Activated CD4-positive, alpha-beta memory T cell treated with anti-CD3 and anti-CD28 coated beads, Interleukin-2, amount 10 ng/mL, durations not matched to agents 7 days and 5 days (primary cell): ENCODE measurements at places on chromosomes 2 and 18. TPM values are rescaled to one million over a fixed set of nuclear protein-coding genes. Genes with fewer than 3 reads are reported as not detected.

DNA sequence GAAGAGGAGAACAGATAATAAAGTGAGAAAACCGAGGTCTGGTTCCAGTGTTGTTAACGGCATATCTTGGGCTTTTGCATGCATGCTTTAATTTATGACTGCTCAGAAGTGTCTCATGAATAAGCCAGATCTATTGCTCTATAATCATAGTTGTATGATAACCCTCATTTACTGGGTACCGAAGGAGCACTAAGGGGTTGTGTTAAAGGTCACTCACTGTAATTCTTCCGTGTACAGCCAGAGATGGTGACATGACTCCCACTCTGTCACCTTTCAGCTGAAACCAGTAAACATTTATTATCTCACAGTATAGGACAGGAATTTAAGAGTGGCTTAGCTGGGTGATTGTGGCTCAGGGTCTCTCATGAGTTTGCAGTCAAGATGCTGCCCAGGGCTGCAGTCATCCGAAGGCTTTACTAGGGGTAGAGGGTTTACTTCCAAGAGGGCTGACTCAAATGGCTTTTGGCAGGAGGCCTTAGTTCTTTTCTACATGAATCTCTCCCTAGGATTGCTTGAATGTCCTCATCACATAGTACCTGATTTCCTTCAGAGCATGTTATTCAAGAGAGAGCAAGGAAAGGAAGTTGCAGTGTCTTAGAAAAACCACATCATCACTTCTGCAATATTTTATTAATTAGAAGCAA lies 107.0 kb downstream of the NAB1 start:
- H3K27ac ChIP-seq: no peak overlapping the region
- no peaks in the 10 kb centered on the region for H3K27me3 ChIP-seq
- H3K4me1 ChIP-seq: peaks cover 13% of the 10 kb centered on the region
- no peaks in the 10 kb centered on the region for H3K36me3 ChIP-seq
- no peak overlapping the region for H3K4me3 ChIP-seq
- DNase-seq: no peak

GRCh38 chr2:186017278-186017677 lies 278.7 kb downstream of the FSIP2 start:
- no peaks in the 10 kb centered on the region for H3K27me3 ChIP-seq
- no peak overlapping the region for H3K27ac ChIP-seq
- no peaks in the 10 kb centered on the region for H3K36me3 ChIP-seq
- DNase-seq: no peak
- H3K4me1 ChIP-seq: no peaks in the 10 kb centered on the region
- H3K4me3 ChIP-seq: no peak overlapping the region

DNA sequence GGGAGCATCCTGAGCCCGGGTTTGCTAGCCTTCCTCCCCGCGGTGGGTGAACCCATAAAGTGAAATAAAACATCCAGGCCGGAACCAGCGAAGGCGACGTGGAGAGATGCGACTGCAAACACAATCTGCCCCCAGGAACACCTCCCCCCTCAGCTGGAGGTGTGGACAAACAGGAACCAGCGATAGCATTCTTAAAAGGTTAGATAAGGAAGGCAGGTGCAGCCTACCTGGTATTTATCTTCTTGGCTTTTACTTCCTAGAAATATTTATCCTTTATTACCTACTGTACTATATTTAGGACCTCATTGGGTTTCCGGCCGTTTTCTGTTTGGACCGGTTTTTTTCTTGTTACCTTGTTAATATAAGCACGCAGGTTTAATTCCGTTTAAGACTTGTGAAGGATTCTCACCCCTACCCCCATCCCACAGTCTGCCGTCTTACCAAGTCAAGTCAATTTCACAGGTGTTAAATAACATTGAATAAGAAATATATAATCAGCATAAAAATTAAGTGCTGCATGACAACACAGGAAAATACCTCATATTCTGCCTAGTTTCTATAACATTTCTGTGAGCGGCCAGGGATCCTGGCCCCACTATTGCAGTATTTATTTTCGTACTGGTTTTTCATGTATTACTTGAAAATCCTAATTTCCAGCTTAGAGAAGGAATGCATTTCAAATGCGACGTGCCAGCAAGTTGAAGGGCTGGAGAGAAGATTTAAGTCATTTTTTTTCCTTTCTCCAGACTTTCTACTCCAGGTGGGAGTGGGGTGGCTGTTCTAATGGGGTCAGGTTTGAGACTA lies 224.0 kb upstream of the ID2 start:
- DNase-seq: peak; percentile 61
- no peaks in the 10 kb centered on the region for H3K27me3 ChIP-seq
- H3K27ac ChIP-seq: peak overlapping the region; percentile 89
- H3K36me3 ChIP-seq: peaks cover 40% of the 10 kb centered on the region
- peak overlapping the region; percentile 72 for H3K4me3 ChIP-seq
- H3K4me1 ChIP-seq: peaks cover 73% of the 10 kb centered on the region

- H3K4me3 ChIP-seq: no peak overlapping the region
- H3K27me3 ChIP-seq: no peaks in the 10 kb centered on the region
- no peak overlapping the region for H3K27ac ChIP-seq
- H3K36me3 ChIP-seq: no peaks in the 10 kb centered on the region
Measured at GRCh38 chr18:23844991-23845680, 155.9 kb downstream of the LAMA3 start.

DNA sequence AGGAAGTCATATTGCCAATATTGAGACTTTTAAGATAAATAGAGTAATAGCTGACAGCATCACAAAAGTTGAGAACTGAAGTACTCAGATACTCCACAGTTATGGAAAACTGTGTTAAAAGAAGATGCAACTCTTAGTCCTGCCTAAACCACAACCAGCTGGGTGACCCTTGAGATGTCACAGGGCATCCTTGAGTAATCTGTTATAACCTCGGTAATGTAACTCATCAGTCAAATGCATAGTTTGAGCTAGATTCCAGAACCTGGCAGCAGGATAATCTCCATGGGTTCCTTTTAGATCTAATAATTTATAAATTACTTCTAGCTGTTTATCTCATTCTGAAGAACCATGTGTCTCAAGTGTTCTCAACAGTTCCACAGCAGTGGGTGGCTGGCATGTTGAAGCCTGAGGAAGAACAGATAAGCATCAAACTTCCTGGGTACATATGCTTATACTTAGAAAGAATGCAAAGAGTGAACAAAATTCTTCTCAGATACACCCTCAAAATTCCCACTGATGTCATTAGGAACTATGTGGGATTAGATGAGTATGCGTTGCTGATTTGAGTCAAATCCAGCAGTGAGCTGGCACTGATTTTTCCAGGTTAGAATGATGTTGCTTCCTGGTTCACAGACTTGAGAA lies 304.1 kb upstream of the ERBB4 start:
- peaks cover 5% of the 10 kb centered on the region for H3K4me1 ChIP-seq
- no peaks in the 10 kb centered on the region for H3K36me3 ChIP-seq
- no peak overlapping the region for H3K4me3 ChIP-seq
- H3K27me3 ChIP-seq: peaks cover 3% of the 10 kb centered on the region
- H3K27ac ChIP-seq: no peak overlapping the region

FBXO15 gene
- total RNA-seq: 1.1 TPM

CIB4 gene
- not detected for total RNA-seq

DNA sequence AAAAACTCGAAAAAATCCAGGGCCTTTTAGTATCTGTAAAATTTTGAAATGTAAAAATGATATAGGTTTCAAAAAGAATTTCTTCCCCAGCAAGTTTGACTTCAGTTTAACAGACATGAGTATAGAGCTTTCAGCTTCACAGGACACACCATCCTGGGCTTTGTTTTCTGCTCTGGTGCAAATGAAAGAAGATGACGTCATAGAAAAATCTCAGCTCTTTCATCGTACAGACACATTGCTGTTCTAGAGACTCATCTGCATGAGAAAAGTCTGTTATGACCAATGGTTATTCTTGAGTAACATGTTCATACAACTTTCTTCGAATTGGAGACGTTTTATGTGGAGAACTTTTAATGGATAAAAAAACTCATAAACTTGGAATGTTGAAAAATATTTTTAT lies 111.7 kb upstream of the DYNAP start:
- peaks cover 8% of the 10 kb centered on the region for H3K27me3 ChIP-seq
- no peaks in the 10 kb centered on the region for H3K36me3 ChIP-seq
- DNase-seq: no peak
- no peak overlapping the region for H3K4me3 ChIP-seq

DNA sequence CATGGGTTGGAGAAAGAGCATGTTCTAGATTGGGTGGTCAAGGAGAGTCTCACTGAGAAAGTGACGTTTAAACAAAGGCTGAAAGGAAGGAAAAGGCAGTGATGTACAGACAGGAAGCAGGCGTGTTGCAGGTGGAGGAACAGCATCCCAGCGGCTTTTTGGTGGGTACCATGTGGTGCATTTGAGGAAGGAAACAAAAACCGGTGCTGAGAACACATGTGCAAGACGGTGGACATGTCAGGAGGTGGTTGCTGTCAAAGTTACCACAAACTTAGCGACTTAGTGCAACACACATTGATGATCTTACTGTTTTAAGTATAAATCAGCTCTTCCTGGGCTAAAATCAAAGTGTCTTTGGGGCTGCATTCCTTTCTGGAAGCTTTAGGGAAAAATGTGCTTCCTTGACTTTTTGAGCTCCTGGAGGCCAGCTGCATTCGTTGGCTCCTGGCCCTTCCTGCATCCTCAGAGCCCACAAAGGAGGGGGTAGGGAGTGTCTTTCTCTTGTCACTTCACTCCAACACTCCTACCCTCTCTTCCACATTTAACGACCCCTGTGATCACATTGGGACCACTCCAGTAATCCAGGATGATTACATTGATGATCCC lies 380.6 kb downstream of the FBXO15 start:
- DNase-seq: no peak
- H3K4me1 ChIP-seq: no peaks in the 10 kb centered on the region
- no peak overlapping the region for H3K4me3 ChIP-seq
- H3K27me3 ChIP-seq: no peaks in the 10 kb centered on the region
- H3K36me3 ChIP-seq: no peaks in the 10 kb centered on the region

GRCh38 chr2:202577250-202578183 lies 57.3 kb upstream of the FAM117B start:
- H3K4me1 ChIP-seq: no peaks in the 10 kb centered on the region
- no peak overlapping the region for H3K4me3 ChIP-seq
- H3K27me3 ChIP-seq: no peaks in the 10 kb centered on the region
- H3K27ac ChIP-seq: no peak overlapping the region

DNA sequence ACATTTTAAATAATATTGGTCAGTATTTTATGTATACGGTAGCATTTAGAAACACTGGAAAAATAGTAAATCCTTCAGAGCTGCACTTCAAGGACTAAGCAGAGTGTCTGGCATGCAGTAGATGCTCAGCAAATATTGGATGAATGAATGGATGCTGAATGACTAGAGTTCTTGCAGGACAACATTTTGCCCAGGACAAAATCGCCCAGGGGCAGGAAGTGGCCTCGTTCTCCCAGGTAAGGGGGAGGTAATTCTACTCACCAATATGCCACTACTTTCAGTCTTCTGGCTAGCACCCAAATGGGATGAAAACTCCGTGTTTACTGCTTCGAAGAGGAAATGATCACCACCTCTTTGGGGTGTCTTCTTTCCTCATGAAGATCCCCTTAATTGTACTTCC lies 4.0 kb upstream of the DGUOK start:
- H3K4me3 ChIP-seq: no peak overlapping the region
- DNase-seq: no peak
- H3K27ac ChIP-seq: no peak overlapping the region

DNA sequence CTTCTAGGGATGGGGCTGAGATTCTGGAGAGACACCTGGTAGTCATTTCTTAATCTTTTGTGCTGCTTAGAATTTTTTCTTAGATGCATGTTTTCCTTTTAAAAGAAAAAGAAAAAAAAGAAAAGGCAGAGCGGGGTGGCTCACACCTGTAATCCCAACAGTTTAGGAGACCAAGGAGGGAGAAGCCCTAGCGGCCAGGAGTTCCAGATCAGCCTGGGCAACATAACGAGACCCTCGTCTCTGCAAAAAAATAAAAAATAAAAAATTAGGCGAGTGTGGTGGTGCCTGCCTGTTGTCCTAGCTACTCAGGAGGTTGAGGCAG lies 46.0 kb upstream of the ATP6V1B1 start:
- H3K4me1 ChIP-seq: peaks cover 26% of the 10 kb centered on the region
- H3K36me3 ChIP-seq: peaks cover 6% of the 10 kb centered on the region
- no peak overlapping the region for H3K4me3 ChIP-seq
- H3K27ac ChIP-seq: no peak overlapping the region
- peaks cover 82% of the 10 kb centered on the region for H3K27me3 ChIP-seq

GRCh38 chr2:12436935-12437561 lies 279.7 kb upstream of the TRIB2 start:
- DNase-seq: no peak
- peaks cover 8% of the 10 kb centered on the region for H3K36me3 ChIP-seq
- H3K27me3 ChIP-seq: no peaks in the 10 kb centered on the region
- H3K4me1 ChIP-seq: peaks cover 30% of the 10 kb centered on the region
- no peak overlapping the region for H3K4me3 ChIP-seq

MRPL19 gene
- 37.7 TPM for total RNA-seq

HOXD3 gene
- not detected for total RNA-seq

DNA sequence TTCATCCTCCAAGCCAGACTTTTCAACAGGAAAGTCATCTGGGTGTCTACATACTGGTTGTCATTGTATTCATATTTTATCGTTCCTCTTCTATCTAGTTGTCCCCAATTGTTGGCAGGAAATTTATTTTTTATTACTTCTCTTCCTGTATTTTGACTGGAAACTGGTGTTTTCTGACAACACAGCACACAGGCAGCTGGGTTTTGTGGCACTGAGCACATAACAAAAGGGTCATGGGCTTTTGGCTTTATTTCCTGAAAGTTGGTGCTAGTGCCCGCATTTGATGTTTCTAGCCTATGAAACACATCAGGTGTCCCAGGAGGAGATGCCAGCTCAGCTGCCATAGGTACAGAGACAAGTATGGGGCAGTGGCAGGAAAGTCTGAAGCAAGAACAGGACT lies 126.4 kb downstream of the TMEM17 start:
- H3K36me3 ChIP-seq: no peaks in the 10 kb centered on the region
- H3K27me3 ChIP-seq: no peaks in the 10 kb centered on the region
- no peak overlapping the region for H3K4me3 ChIP-seq
- H3K4me1 ChIP-seq: no peaks in the 10 kb centered on the region

MC2R gene
- not detected for total RNA-seq

GRCh38 chr2:32043561-32043960 lies 4.0 kb upstream of the DPY30 start:
- no peak overlapping the region for H3K27ac ChIP-seq
- DNase-seq: no peak
- H3K27me3 ChIP-seq: no peaks in the 10 kb centered on the region
- no peaks in the 10 kb centered on the region for H3K36me3 ChIP-seq
- H3K4me3 ChIP-seq: no peak overlapping the region
- peaks cover 15% of the 10 kb centered on the region for H3K4me1 ChIP-seq

DNA sequence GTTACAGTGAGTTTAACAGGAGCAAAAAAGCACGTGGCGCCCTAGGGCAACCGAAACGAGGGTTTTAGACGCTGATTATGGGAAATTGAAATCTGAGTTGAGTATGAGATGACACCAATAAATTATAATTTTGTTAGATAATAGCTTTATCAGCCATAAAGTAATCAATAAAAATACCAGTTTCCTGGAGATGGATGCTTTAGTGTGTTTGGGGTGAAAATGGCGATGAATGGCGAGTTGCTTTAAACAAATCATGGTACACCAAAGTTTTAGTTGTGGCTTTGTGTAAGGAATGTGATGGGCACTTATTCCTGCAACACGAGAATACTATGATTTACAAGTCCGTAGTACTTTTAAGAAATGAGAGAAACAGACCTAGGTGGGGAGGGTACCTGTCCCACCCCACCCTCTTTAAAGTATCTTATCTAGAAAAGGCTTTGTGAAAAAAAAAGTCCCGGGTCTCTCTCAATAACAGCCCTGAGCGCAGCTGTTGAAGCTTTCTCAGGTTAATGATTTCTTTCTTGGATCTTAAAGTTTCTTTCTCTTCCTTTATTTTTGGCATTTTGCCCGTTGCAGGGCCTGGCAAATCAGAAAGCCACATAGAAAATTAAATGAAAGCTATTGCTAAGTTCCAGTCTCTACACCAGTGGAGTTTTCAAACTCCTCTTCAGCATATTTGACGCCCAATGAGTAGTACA lies 1.5 kb upstream of the RRM2 start:
- H3K36me3 ChIP-seq: peaks cover 51% of the 10 kb centered on the region
- peak overlapping the region; percentile 95 for H3K4me3 ChIP-seq
- H3K27me3 ChIP-seq: no peaks in the 10 kb centered on the region
- no peak for DNase-seq
- peaks cover 56% of the 10 kb centered on the region for H3K4me1 ChIP-seq
